Mesangial cell (primary cell): ENCODE measurements at places on chromosomes 2 and 18. TPM values are rescaled to one million over a fixed set of nuclear protein-coding genes. Genes with fewer than 3 reads are reported as not detected.

Gene LCT
- not detected in 2 replicates for total RNA-seq

Gene CCDC68
- total RNA-seq: 1.0 and 2.6 TPM in 2 replicates

Gene PKDCC
- 23.6 and 34.2 TPM in 2 replicates for total RNA-seq

Gene PSMA8
- not detected in 2 replicates for total RNA-seq

Gene EVX2
- total RNA-seq: not detected in 2 replicates

Gene SPATS2L
- total RNA-seq: 85.2 and 109 TPM in 2 replicates

Gene SPP2
- total RNA-seq: not detected in 2 replicates

Gene NPHP1
- total RNA-seq: 2.6 and 4.1 TPM in 2 replicates

Gene INHBB
- under 0.01 TPM in 1 of 2 replicates, not detected in the other for total RNA-seq

Gene LYG1
- 0.51 TPM in 1 of 2 replicates, not detected in the other for total RNA-seq

Gene ACMSD
- not detected in 2 replicates for total RNA-seq

Gene COL4A4
- 0.81 and 2.2 TPM in 2 replicates for total RNA-seq

Gene DNAJC5G
- not detected in 2 replicates for total RNA-seq

Gene LAMA3
- total RNA-seq: 8.8 and 45.0 TPM in 2 replicates

Gene NEUROD1
- total RNA-seq: not detected in 2 replicates

Gene RAB6C
- not detected in 2 replicates for total RNA-seq

Gene ERBB4
- 0.16 and 5.2 TPM in 2 replicates for total RNA-seq

Gene LRRTM1
- total RNA-seq: 0.13 TPM in 1 of 2 replicates, not detected in the other

Gene KCNJ13
- total RNA-seq: 0.13 TPM in 1 of 2 replicates, not detected in the other

Gene VPS54
- total RNA-seq: 12.4 TPM in 2 replicates

Gene MEIS1
- 7.7 and 12.8 TPM in 2 replicates for total RNA-seq

Gene TTN
- under 0.01 TPM in 2 replicates for total RNA-seq

Gene RAB17
- 0.63 TPM in 1 of 2 replicates, not detected in the other for total RNA-seq

Gene TTC32
- 4.4 and 10.1 TPM in 2 replicates for total RNA-seq

Gene WDR54
- 46.8 and 49.0 TPM in 2 replicates for total RNA-seq

Gene TLX2
- total RNA-seq: not detected in 2 replicates

Gene PLEKHH2
- 2.8 and 8.2 TPM in 2 replicates for total RNA-seq

Gene SERPINB10
- not detected in 2 replicates for total RNA-seq

Gene RESP18
- not detected in 2 replicates for total RNA-seq

Gene FEV
- not detected in 2 replicates for total RNA-seq

Gene FSIP2
- total RNA-seq: under 0.01 TPM in 2 replicates

Gene CHRNA1
- total RNA-seq: 0.76 TPM in 1 of 2 replicates, not detected in the other

Gene ATP6V1C2
- total RNA-seq: not detected in 2 replicates

Gene KCNK3
- 0.49 and 1.4 TPM in 2 replicates for total RNA-seq

Gene SERPINB3
- total RNA-seq: not detected in 2 replicates

Gene RUFY4
- not detected in 2 replicates for total RNA-seq

Gene MIB1
- total RNA-seq: 17.9 and 19.1 TPM in 2 replicates

Gene RAPH1
- total RNA-seq: 6.7 and 8.8 TPM in 2 replicates

Gene IL1F10
- total RNA-seq: not detected in 2 replicates

Gene GCA
- total RNA-seq: 11.8 and 15.2 TPM in 2 replicates

Gene MPPE1
- 8.8 and 29.7 TPM in 2 replicates for total RNA-seq

Gene CDCA7
- 7.4 and 30.6 TPM in 2 replicates for total RNA-seq

Gene EDAR
- total RNA-seq: 0.16 and 0.51 TPM in 2 replicates

Gene EMILIN1
- 15.2 and 79.6 TPM in 2 replicates for total RNA-seq

Gene KCNG3
- total RNA-seq: under 0.01 TPM in 2 replicates

Gene MPHOSPH10
- 4.9 and 9.1 TPM in 2 replicates for total RNA-seq

Gene TMEM169
- 1.6 and 7.0 TPM in 2 replicates for total RNA-seq

Gene PAPOLG
- 6.2 and 7.4 TPM in 2 replicates for total RNA-seq

Gene COPS9
- total RNA-seq: 183 and 215 TPM in 2 replicates

Gene MARCO
- not detected in 2 replicates for total RNA-seq

Gene PLCD4
- 4.2 TPM in 1 of 2 replicates, not detected in the other for total RNA-seq

Gene CCL20
- 2.3 TPM in 1 of 2 replicates, not detected in the other for total RNA-seq

Gene ZDBF2
- total RNA-seq: 2.4 and 4.3 TPM in 2 replicates

Gene ST6GAL2
- total RNA-seq: 18.9 and 23.3 TPM in 2 replicates

Gene SKA1
- 1.4 and 35.8 TPM in 2 replicates for total RNA-seq

Gene VIL1
- not detected in 2 replicates for total RNA-seq
